NCI-H446 treated with DMSO at 0.1 percent for 48 hours (cell line): ENCODE measurements at places on chromosomes 5 and 9.

GRCh38 chr5:22998362-22998761 is 145.2 kb upstream of the CDH12 start:
- DNase-seq: no peak

GRCh38 chr5:109028608-109029299 is 281.1 kb downstream of the FER start:
- DNase-seq: no peak

GRCh38 chr5:110932755-110933488 is 138.6 kb upstream of the TSLP start:
- DNase-seq: no peak

DNA sequence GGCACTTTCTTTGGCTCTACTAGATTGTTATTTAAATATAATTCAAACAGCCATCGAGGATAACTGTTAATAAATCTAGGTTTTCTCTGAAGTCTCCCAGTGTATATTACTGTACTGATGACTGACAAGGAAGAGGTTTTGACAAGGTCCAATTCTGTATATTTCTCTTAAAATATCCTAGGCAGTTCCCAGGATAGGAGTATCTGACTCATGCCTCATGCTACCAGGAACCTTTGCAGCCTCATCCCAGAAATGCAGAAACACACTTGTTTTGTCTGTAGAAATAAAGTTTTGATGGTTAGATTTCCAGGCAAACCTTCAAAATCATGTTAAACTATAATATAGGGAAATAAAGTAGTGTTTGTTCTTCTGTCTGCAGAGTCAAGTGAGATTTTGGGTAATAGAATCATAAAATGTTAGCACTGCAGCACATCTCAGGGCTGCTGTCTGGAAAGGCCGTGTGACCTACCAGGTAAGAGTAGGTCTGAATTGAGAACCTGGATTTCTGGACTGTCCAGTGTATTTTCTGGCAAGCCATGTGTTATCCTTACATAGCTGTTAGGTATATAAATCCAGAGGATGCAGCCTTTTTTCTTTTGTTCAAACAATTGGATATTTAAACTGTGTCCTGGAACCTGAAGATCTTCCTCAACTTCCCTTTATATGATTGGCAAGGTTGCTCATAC is 8.3 kb downstream of the UBE2D2 start:
- no peak for DNase-seq

DNA sequence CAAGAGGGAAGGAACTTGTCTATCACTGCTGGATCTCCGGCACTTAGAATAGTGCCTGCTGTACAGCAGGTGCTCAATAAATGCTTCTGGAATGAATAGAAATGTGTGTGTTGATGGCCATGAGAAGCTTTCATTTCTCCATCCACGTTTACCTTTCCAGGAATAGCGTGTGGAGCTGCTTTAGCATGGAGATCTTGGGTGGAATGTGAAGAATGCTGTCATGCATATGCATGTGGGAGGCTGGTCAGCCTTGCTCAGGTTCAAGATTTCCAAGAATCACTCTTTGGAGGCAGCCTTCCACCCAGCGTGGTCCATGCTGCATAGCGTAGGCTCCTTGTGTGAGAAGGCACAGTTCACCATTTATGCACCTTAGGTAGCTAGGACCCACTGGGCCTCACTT is 19.2 kb downstream of the COL15A1 start:
- no peak for DNase-seq
